RKO (cell line): ENCODE measurements at places on chromosomes 1 and 21.

GRCh38 chr1:17084787-17085186 lies 31.0 kb upstream of the SDHB start:
- no peak for DNase-seq

GRCh38 chr1:78843111-78843510 lies 163.4 kb downstream of the ADGRL4 start:
- no peak for DNase-seq

- DNase-seq: peak; percentile 11
Observed at GRCh38 chr1:222616525-222616924, 1.4 kb upstream of the MIA3 start.

DNA sequence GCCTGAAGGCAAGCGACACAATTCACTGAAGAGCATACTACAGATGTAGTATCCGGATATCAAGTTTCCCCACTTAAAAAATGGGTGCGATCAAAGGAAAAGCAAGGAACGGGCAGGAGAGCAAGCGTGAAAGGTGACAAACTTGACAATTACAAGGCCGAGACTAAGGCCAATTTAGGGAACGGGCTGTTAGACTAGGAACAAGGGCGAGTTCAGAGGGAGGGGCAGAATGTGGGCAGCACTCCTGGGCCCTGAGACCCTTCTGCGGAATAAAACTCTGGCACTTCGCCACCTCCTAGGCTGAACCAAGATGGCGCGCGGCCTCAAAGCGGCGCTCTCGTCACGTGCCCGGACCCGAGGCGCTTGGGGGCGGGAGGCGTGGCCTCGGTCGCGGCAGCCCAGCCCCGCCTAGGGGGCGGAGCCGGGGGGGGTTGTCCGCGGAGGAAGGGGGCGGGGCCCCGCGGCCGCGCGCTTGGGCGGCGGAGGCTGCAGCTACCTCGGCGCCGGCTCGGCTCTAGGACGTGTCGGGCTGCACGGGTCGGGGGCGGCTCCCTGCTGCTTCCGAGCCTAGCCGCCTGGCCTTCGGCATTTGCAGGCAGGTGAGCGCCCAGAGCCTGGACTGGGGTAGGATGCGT lies at the start of gene PPFIA4:
TSS of gene PPFIA4 (plus strand) at position 461 of the 635 bp plus-strand sequence. CDS start 12,518 bp downstream, outside the sequence.
- DNase-seq: no peak

DNA sequence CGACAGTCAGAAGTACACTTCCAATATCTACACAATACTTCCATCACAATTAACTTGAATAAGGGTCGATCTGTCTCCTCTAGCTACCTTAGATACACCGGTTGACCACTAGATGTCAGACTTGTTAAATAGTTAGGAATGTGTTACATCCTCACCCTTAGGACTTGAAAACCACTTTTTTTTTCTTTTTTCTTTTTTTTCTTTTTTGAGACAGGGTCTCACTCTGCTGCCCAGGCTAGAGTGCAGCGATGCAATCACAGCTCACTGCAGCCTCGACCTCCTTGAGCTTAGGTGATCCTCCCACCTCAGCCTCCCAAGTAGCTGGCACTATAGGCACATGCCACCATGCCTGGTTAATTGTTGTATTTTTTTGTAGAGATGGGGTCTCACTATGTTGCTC lies 120.4 kb upstream of the GREM2 start:
- DNase-seq: peak; percentile 81

DNA sequence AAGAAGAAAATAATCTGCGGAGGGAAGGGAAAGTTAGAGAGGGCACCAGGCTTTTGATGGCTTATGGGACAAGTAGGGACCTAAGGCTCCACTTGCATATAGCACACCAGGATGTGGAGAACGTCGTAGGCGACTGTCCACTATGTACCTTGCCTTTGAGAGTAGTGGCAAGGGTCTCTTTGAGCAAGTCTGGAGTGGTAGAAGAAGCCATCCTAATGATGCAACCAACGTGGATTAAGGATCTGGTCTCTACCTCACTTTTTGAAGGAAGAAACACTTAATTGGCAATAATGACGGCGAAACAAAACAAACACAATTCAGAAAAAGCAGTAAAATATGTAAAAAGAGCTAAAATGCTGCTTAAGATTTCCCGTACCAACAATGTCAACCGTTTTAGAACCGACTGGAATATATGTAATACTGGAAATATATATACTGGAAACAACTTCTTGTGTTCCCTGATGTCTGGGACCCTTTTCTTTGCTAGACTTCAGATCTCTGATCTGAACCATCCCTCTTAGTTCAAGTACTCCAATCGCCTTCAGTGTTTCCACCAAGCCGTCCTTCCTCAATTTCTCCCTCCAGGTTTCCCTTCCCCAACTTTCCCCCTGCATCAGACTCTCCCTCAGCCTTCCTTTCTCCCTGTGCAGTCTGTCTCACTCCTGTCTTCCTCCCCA lies 821 bp upstream of the KHDRBS1 start:
- no peak for DNase-seq

DNA sequence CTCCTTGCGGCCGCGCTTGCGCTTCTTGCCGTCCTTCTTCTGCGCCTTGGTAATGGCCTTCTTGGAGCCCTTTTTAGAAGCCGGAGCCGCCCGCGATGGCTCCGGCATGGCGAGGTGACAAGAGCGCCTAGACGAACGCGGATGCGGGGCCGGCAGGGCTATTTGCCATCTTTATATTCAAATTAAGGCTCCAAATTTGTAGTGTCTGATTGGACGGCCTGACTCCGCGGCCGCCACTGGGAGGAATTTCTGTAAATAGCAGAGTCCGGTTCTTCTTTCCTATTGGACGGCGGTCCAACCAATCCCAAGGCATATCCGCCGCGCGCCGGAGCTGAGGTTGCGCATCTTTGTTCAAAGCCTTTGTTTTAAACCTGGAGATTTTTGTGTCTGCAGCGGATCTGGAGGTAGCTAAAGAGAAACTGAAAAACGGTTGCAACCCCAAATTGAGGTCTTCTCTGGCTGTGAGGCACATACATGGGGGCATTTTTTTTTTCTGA lies 22.6 kb upstream of the RNF187 start:
- no peak for DNase-seq

DNA sequence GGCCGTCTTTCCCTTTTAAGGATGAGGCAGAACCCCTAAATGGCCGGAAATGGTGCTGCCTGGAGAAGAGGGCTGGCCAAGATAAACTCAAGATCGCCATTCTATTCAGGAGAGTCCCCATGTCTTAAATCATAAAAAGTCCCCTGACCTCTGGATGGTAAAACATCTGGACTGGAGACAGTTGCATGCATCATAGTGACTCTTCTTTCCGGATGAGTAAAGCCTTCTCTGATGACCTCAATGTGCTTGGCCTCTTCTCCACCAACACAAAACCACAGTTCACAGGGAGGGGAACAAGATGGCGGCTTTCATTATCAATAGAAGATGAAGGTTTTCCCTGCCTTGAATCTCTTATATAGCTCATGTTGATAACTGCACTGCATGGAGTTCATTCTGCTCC lies 27.5 kb upstream of the H6PD start:
- DNase-seq: peak; percentile 53

DNA sequence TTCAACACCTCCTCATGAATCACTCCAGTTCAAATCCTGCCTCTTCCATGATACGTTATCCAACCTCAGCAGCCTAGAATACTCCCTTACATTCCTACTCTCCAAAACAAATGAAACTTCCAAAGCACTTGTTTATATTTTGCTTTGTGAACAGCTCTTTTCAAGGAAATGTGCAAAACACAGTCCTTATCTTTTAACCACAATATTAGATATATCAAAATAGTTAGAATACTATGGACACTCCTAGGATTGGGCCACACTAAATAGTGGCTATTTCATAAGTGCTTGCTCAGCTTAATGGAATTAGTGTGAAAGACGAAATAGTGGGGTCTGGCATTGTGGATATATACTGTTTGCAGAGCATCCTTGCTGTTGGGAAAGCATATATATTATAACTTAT lies 173.5 kb downstream of the ZC3H11B start:
- DNase-seq: no peak

GRCh38 chr1:85058311-85058710 lies 10.0 kb upstream of the MCOLN3 start:
- DNase-seq: no peak

DNA sequence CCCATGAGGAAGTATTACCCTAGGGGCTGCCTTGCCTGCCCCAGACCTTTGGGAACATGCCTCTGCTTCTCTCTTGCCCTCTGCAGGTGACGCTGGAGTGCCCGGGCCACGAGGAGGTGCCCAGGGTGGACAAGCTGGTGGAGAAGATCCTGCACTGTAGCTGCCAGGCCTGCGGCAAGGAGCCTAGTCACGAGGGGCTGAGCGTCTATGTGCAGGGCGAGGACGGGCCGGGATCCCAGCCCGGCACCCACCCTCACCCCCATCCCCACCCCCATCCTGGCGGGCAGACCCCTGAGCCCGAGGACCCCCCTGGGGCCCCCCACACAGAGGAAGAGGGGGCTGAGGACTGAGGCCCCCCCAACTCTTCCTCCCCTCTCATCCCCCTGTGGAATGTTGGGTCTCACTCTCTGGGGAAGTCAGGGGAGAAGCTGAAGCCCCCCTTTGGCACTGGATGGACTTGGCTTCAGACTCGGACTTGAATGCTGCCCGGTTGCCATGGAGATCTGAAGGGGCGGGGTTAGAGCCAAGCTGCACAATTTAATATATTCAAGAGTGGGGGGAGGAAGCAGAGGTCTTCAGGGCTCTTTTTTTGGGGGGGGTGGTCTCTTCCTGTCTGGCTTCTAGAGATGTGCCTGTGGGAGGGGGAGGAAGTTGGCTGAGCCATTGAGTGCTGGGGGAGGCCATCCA lies 7.8 kb upstream of the HTR6 start:
- no peak for DNase-seq

DNA sequence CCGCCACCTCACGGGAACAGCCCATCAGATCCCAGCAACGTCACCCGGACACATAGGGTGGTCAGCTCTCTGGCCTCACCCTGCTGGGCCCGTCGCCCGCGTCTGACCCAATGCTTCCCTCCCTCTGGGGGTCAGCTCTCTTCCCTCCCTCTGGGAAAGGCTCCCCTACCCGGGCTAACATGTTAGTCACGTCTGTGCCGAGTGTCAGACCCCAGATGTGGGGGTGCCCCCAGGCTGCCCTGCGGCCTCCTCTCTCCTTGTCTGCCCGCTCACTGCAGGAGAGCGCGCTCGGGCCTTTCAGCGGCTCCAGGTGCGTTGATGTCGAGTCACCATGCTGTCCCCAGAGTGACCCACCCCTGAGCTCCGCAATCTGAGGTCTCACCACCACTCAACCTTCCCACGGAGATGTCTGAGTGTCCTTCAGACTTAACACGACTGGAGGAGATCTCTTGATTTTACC lies 34.3 kb downstream of the SLC37A1 start:
- no peak for DNase-seq

GRCh38 chr1:18336801-18337200 lies 143.9 kb upstream of the KLHDC7A start:
- DNase-seq: peak; percentile 15

GRCh38 chr1:108753363-108753762 lies 6.9 kb downstream of the STXBP3 start:
- DNase-seq: no peak

- DNase-seq: no peak
Observed at GRCh38 chr21:40160911-40161310, 293.7 kb downstream of the PCP4 start.

DNA sequence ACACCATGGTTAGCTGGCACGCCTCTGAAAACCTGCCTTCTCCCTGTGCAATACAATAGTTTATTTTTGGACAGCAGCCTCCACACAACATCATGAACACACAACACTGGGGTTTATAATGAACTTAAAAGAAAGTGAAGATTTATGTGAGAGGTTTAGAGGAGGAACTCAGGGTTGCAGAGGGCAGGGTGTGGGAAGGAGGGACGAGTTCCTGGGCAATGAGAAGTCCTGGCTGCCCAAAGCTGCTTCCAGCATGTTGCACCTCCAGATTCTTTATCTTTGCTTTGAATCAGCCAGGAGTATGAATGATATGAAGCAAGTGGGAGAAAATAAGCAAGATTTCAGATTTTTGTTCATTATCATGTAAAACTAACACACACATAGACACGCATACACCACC lies 11.3 kb upstream of the LRRC8D start:
- no peak for DNase-seq

GRCh38 chr1:220290140-220290761 lies 18.0 kb upstream of the RAB3GAP2 start:
- no peak for DNase-seq
